ENCODE measurements at places on chromosomes 7 and 10.
A peak's percentile ranks its signal among the peaks of the same experiment; 100 is the strongest.

- no peak for DNase-seq
Observed at GRCh38 chr7:123070702-123071286, 75.3 kb upstream of the TAS2R16 start.

DNA sequence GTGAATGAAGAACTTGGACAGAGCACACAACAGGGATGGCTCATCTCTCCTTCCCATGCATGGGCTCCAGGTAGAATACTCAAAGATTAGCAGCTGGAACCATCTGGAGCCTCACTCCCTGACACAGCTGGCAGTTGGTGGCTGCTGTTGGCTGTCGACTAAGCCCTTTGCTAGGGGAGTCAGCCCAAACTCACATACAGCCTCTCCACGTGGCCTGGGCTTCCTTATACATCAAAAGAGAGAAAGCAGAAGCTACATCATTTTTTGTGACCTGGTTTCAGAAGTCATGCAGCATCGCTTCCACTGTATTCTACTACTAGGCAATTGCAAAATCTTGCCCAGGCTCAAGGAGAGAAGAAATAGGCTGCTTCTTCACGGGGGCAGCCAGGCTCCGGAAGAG is 24.4 kb downstream of the ASNS start:
- no peak for DNase-seq

DNA sequence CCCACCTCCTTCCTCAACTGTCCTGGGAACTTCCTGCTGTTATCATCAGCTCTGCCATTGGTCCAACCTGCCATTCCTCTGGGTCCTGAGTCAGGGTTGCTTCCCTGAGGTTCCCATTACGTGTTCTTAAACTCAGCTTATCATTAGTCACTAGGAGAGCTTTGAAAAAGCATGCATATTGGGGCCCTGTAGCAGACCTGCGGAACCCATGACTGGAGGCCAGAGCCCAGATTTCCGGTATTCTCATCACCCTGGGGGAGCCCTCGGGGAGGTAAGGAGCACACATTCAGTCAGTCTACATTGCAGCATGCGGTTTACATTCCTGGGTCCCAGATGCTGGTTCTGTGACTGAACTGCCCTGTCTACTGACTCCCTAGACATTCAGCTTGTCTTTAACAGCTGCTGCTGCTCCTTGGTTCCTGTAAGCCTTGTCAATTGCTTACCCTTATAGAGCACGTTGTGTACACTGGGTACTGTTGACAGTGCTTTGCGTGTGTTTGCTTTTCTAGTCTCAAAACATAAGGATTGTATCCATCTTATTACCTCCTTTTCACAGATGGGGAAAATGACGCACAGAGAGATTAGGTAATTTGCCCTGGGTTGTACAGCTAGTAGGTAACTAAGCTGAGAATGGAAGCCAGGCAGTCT is 12.8 kb downstream of the CDHR3 start:
- DNase-seq: no peak

DNA sequence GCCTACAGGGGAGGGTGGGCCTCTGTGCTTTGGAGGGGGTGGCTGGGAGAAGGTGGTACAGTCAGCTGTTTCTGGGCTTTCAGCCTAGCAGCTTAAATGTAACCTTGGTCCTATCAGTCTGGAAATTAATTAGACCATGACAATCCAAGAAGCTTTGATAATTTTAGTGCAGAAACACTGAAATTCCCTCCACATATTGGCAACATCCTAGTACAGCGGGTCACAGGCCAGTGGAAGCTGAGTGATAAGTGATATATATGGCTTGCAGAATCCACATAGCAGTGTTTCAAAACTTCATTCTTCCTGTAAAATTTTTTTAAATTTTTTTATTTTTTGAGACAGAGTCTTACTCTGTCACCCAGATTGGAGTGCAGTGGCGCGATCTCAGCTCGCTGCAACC is 212.6 kb downstream of the TYW1 start:
- DNase-seq: no peak

DNA sequence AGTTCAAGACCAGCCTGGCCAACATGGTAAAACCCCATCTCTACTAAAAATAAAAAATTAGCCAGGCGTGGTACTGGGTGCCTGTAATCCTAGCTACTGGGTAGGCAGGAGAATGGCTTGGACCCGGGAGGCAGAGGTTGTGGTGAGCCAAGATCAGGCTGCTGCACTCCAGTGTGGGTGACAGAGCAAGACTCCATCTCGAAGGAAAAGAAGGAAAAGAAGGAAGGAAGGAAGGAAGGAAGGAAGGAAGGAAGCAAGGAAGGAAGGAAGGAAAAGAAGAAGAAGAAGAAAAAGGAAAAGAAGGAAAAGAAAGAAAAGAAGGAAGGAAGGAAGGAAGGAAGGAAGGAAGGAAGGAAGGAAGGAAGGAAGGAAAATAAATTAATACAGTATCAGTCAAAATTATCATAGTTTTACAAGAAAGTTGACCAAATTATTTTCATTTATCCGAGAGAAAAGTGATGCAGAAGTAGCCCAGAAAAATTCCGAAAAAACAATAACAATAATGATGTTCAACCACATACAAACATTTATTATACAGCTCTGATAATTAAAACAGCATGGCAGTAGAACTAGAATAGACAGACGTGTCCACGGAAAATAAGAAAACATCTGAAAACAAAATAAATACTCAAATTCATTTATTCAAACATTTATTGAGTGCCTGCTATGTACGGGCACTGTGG is 292.4 kb upstream of the MKLN1 start:
- DNase-seq: no peak

- DNase-seq: no peak
Observed at GRCh38 chr10:8055420-8056349, 1.2 kb downstream of the GATA3 start.

GRCh38 chr7:71486856-71487628 is 355.1 kb downstream of the GALNT17 start:
- DNase-seq: no peak

DNA sequence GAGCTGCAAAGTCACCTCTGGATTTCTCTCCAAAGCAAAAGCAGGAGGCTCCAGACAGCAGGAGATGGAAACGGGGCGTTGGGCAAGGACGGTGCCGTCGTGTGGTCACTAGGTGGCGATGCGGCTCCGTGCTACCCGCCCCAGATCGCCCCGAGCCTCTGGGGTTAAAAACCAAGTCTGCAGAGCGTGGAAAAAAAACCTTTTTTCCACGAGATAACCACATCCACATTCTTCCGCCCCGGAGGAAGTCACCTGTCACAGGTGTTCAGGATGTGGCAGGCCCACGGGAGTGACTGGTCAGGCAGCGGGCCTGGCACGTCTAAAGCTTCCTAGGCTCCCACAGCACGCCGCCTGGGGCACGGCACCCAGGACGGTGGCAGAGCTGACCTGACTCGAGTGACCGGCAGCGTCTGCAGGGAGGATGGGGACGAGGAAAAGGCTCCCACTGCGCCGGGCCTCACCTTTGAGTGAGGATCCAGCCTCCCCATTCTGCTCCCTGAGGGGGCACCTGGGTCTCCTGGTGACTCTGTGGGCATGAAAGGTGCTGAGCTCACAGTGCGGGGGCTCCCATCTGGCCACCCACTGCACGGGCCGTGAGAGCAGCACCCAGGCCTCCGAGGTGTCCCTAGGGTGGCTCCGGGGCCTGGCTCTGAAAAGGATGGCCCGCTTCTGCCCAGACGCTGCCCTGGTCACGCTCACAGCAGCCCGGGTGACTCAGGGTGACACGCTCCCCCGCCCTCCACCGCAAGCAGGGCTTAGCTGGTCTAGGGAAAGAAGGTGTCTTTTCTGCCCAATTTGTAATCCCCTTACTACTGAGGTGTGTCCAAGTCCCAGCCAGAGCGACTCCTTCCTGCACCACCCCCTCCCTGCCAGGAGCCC is 71.3 kb upstream of the TNRC18 start:
- DNase-seq: peak; percentile 45

DNA sequence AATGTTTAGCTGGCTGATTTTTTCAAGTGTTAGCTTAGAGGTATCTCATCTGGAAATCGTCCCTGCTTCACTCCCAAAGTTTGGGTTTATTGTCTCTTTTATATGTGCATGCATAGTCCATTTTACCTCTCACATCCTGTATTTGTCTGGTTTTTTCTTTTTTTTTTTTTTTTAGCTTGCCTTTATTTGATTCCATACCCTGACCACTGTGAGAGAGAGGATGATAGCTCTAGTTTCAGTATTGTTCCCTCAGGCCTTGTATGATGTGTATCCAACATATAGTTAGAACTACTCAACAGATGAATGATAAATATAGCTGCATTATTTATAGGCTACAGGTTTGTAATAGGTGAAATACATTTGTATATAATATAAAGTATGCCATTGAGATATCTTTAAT is 29.9 kb downstream of the PCGF5 start:
- no peak for DNase-seq

GRCh38 chr7:4791738-4792536 is 16.5 kb downstream of the AP5Z1 start:
- DNase-seq: peak; percentile 60

- DNase-seq: no peak
Observed at GRCh38 chr7:80646083-80646865, 7.8 kb downstream of the CD36 start.

DNA sequence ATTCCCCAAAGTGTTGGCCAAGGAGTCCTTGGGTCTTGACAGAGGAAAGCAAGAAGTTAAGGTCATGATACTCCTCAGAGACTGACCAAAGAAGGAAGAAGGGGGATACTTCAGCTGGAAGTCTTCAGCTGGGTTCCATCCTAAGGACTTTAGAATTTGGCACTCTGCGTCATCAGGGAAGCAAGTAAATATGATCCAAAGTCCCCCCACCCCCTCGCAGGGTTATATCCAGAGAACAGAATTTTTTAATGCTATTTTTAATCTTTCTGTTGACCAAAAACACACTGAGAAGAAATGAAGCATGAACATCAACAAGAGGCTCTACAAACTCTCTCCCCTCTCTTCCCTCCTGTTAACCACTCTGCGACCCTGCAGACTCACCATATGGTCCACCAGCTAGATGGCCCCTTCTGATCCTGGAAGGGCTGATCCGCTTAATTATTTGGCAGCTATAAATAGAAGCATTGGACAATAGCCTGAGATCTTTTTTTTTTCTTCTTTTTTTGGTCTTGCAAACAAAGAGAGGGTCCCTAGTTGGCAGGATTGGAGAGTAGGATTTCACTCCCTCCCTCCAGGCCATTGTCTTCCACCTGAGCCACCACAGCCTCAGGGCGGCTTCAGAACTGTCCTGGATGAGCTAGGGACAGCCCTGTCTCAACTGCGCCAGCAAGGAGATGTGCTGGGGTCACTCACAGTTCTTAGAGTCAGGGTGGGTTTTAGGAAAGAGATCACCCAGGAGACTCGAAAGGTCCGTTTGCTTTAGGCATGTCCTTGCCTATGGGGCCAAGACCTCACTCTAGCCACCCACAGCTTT is 196.0 kb downstream of the KCNMA1 start:
- DNase-seq: no peak

DNA sequence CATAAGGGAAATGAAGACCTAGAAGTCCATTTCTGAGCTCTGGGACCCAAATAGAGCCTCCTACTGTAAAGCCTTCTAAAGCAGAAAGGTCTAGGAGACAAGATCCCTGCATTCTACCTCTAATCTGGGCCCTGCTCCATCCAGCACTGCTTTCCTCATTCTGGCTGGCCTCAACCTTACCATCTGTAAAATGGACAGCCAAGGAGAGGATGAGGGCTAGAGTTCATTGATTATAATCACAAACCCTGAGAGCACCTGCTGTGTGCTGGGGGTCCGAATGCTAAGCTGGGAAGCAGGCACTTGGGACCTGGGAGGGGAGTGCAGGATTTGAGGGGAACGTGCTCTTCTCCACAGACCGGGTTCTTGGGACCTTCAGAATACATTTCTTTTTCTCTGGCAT is 454.0 kb upstream of the ZMIZ1 start:
- DNase-seq: no peak

DNA sequence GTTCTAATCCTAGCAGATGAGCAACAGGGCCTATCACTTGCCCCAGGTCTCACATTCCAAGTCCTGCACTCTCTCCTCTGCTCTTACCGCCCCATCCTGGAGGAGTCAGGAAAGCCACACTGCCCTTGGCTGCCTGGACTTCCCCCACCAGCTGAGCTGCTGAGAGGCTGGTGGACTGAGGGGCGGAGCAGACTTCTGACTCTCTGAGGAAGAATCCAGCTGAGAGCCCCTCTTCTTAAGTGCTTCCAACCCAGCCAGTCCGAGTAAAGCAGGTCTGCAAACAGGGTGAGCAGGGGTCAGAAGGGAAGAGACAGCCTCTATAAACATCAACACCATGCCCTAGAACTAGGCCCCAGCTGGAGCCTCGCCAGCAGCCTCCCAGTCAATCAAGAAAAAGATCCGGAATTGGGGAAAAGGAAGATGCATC is 92.4 kb upstream of the TMEM72 start:
- DNase-seq: no peak

- no peak for DNase-seq
Observed at GRCh38 chr7:16695621-16696237, 49.7 kb downstream of the BZW2 start.

- DNase-seq: no peak
Observed at GRCh38 chr10:43045631-43046287, 31.1 kb upstream of the RET start.

- no peak for DNase-seq
Observed at GRCh38 chr10:16566202-16566805, 44.6 kb upstream of the C1QL3 start.

DNA sequence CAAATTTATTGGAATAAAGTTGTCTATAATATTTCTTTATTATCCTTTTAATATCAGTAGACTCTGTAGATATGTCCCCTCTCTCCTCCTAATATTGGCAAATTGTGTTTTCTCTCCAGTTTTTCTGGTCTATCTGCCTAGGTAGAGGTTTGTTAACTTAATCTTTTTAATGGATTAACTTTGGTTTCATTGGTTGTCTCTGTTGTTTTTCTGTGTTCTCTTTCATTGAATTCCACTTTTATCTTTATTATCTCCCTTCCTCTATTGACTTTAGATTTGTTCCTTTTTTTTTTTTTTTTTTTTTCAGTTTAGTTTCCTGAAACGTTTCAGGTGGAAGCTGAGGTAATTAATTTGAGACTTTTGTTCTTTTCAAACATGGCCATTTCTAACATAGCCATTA is 10.6 kb downstream of the PLEKHS1 start:
- DNase-seq: no peak

- no peak for DNase-seq
Observed at GRCh38 chr7:2202901-2203765, 29.6 kb downstream of the MAD1L1 start.

GRCh38 chr7:6256109-6256483 is 16.3 kb downstream of the CYTH3 start:
- no peak for DNase-seq

DNA sequence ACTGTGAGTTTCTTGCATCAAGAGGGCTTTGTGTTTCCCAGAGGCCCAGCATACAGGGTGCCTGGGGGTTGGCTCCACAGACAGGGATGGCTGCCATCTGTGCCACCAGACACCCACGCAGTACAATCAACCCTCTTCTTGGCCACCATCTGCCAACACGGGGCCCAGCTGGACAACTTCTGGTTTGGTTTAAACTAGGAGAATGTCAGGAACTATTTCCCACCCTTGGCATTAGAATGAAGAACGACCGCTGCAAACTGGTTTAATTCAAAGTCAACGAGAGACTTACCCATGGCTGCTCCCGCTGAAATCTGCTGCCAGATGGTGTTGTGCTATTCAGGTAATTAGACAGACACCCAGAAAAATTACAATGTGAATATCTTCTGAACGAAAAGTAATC is 27.8 kb downstream of the NMT2 start:
- DNase-seq: no peak
